Esophagus squamous epithelium (tissue), 5 donors: ENCODE measurements at places on chromosomes 1 and 21.

- DNase-seq = no peak
- H3K36me3 ChIP-seq = peaks cover 7% of the 10 kb centered on the region
- no peaks in the 10 kb centered on the region for H3K4me1 ChIP-seq
- no peaks in the 10 kb centered on the region for H3K27me3 ChIP-seq
- H3K27ac ChIP-seq = no peak overlapping the region
Measured at GRCh38 chr1:171984850-171985485, 143.7 kb downstream of the DNM3 start.

DNA sequence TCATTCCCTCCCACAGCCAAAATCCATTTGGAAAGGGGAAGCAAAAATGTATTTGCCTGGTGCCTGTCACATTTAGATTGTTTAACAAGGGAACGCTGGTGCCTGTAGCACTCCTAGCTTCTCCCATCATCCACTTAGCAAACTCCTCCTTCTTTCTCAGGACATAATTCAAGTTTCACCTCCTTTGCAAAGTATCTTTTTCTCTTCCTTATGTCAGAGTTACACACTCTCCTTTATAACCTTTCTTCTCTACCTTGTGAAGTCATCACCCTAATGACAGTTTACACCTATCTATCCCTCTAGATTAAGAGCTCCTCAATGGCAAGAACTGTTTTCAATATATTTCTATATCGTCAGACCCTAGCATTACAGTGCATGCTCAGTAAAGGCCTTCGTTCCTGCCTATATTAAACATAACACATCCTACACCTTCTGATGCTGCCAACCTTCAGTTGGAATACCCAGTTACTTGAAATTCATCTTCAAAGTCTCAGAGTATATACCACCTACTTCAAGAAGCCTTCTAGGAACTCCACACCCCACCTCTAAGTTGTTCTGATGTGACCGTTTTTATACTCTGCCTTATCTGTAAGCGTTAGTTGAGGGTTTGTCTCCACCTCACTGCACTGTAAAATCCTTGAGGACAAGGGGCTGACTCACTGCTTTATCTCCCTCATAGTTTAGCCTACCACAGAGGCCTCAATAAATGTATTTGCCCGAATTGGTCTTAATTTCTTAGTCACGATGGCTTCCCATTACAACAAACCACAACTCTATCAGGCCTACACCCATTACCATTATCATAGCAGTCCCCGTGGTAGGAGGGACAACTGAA, 1.0 kb upstream of the EPS15 start:
- H3K4me1 ChIP-seq = peaks cover 18% of the 10 kb centered on the region
- no peak for DNase-seq
- H3K27ac ChIP-seq = peak overlapping the region; percentile 98
- no peak overlapping the region for H3K4me3 ChIP-seq
- no peaks in the 10 kb centered on the region for H3K36me3 ChIP-seq

GRCh38 chr1:201795066-201795465, 33.9 kb upstream of the IPO9 start:
- H3K27ac ChIP-seq = no peak overlapping the region
- no peaks in the 10 kb centered on the region for H3K27me3 ChIP-seq
- H3K36me3 ChIP-seq = peaks cover 85% of the 10 kb centered on the region
- H3K4me1 ChIP-seq = peaks cover 28% of the 10 kb centered on the region
- DNase-seq = no peak
- H3K4me3 ChIP-seq = no peak overlapping the region

- H3K36me3 ChIP-seq = no peaks in the 10 kb centered on the region
- H3K27me3 ChIP-seq = no peaks in the 10 kb centered on the region
- no peak overlapping the region for H3K4me3 ChIP-seq
- no peak for DNase-seq
Measured at GRCh38 chr1:247324923-247325322, 6.7 kb downstream of the ZNF496 start.

- H3K36me3 ChIP-seq = no peaks in the 10 kb centered on the region
- no peak for DNase-seq
- no peak overlapping the region for H3K27ac ChIP-seq
- H3K4me1 ChIP-seq = no peaks in the 10 kb centered on the region
- no peak overlapping the region for H3K4me3 ChIP-seq
Measured at GRCh38 chr1:60872426-60873054, 209.8 kb upstream of the NFIA start.

DNA sequence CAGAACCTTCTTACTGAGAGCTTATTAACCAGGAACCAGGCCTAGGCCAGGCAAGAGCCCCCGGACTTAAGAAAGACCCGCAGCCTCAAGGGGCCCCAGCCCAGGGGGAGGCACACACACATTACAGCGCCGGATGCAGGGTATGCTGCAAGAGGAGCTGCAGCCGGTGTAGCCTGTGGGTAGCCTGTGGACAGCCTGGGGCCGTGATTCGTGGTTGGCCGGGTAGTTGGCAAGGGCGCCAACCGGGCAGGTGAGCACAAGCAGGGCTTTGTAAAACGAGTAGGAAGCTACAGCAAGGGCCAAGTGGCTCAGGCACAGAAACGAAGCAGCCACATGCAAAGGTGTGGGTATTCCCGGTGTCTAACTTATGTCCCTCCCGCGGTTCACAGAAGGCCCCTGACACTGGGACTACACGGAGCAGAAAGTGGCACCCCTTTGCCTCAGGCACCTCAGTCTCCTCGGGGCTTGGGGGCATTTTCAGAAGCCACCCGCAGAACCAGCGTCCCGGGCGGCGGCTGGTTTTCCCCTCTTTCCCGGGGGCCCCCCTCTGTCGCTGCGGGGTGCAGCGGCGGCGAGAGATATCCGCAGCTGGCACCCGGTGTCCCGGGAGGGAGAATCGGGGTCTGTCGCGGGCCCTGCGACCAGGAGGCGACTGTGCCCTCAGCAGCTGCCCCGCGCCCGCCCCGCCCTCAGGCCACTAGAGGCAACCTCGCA, 40.8 kb downstream of the KIAA1614 start:
- H3K27me3 ChIP-seq = no peaks in the 10 kb centered on the region
- DNase-seq = no peak
- H3K4me1 ChIP-seq = peaks cover 32% of the 10 kb centered on the region
- H3K27ac ChIP-seq = peak overlapping the region; percentile 72
- H3K36me3 ChIP-seq = no peaks in the 10 kb centered on the region
- H3K4me3 ChIP-seq = peak overlapping the region; percentile 45

GRCh38 chr1:89630048-89630447, 2.9 kb upstream of the LRRC8C start:
- DNase-seq = no peak
- no peaks in the 10 kb centered on the region for H3K36me3 ChIP-seq
- H3K27me3 ChIP-seq = no peaks in the 10 kb centered on the region

DNA sequence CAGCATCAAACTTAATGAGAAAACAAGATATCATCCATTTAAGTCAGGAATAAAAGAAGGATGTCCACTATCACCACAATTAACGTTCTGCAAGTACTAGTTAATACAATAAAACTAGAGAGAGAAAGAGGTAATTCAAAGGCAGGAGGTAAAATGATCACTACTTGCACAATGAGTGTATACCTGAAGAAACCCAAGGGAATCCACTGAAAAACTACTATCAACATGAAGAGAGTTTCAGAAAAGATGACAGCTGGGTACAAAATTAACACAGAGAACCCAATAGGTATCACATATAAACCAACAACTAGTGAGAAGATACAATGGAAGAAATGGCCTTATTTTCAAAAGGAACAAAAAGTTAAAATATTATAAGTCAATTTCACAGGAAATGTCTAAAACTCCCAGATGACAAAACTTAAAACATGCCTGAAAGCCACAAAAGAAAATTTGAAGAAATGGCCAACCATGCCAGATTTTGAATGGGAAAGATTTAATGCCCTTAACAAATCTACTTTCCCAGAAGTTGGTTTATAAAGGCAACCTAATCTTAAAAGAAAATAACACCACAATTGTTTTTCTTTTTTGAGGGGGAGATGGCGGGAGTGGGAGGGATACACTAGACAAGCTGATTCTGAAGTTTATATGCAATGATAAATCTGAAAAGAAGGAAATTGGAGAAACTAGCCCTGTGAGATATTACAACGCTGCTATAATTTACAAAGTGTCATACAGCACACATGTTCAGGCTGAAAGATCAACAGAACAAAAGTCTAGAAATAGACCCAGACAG, 17.8 kb downstream of the VPS26C start:
- H3K36me3 ChIP-seq = no peaks in the 10 kb centered on the region
- H3K27ac ChIP-seq = no peak overlapping the region
- DNase-seq = no peak
- no peaks in the 10 kb centered on the region for H3K27me3 ChIP-seq
- H3K4me1 ChIP-seq = no peaks in the 10 kb centered on the region

GRCh38 chr1:183962903-183963302, 74.6 kb downstream of the COLGALT2 start:
- H3K4me1 ChIP-seq = no peaks in the 10 kb centered on the region
- no peaks in the 10 kb centered on the region for H3K36me3 ChIP-seq
- no peaks in the 10 kb centered on the region for H3K27me3 ChIP-seq
- H3K4me3 ChIP-seq = no peak overlapping the region
- H3K27ac ChIP-seq = no peak overlapping the region

- H3K27me3 ChIP-seq = no peaks in the 10 kb centered on the region
- peaks cover 5% of the 10 kb centered on the region for H3K4me1 ChIP-seq
- peaks cover 29% of the 10 kb centered on the region for H3K36me3 ChIP-seq
- no peak overlapping the region for H3K27ac ChIP-seq
Measured at GRCh38 chr1:39453603-39454002, 37.8 kb upstream of the BMP8A start.
